ENCODE measurements at places on chromosomes 12 and 14.

- DNase-seq, result no peak
These were observed 7.4 kb downstream of the LACRT start for GRCh38 chr12:54627304-54627703.

DNA sequence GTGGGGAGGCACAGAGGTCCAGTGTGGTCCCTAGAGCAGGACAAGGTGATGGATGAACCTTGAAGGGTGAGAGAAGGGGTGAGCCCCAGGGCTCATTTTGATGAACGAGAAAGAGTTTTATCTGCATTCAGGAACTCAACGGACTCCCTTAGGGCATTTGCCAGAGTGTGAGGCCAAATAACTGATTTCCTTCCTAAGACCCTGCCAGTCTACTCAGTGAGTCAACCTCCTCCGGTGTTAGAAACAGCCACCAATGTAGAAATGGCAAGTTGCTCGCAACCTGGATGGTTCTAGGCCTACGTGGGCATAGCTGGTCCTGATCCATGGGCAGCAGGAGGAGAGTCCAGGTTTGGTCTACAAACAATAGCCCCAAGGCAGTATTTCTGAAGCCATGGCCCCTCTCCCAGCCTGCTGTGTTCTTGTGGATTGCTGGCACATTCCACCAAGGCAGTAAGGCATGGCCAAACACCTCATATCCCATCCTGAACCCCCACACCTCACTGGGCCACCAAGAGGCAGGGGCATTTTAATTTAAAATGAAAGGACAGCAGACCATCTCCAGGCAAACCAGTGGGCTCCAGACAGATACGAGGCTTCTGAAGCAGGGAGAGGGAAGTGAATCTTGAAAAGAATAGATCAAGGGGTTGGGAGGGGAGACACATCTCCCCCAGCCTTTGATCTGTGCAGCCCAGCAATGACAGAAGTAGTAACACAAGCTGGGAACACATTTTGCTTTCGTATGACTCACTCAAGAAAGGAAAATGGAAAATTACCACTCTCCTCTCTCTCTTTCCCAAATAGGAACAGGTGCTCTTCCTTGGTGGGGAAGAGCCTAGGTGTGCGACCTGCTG lies 25.4 kb upstream of the TESC start:
- DNase-seq, result no peak

- no peak for DNase-seq
These were observed 646.2 kb upstream of the FOXG1 start for GRCh38 chr14:28120391-28120790.

DNA sequence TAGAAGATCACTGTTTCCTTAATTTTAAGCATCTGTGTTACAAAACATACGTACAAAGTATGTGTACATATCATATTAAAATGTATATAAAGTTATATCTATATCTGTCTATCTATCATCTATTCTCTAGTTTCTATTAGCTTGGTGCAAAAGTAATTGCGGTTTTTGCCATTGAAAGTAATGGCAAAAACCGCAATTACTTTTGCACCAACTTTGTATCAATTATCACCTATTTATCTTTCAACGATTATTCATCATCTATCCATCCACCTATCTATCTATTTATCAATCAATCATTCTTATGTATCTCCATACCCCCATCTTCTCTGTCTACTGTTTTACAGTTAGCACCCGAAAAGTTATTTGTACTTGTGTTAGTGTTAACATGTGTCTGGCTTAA lies 447.6 kb downstream of the NRXN3 start:
- DNase-seq, result no peak

GRCh38 chr12:130577351-130577750 lies 138.7 kb downstream of the RIMBP2 start:
- no peak for DNase-seq

DNA sequence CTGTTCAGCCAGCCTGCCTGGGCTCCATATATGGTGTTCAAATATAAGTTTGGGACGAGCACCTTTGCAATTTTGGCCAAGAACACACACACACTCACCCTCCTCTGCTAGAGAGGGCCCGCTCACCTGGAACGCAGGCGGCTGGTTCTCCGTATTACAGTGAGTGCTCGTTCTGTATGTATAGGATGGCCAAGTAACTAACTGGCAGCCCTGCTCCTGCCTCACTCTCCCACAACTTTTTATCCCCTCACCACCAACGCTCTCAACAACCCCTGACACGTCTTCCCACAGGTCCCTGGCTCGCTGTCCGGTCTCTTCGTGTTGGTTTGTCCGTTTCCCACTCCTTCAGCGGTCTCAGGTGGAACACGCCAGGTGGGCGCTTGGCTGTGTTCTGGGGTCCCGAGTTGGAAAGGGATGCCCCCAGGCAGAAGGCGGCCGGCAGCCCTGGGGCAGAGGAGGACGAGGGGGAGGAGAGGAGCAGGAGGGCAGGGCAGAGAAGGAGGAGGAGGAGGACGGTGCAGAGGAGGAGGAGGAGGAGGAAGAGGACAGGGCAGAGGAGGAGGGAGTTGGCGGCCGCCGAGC lies 398 bp upstream of the MSRB3 start:
- no peak for DNase-seq

DNA sequence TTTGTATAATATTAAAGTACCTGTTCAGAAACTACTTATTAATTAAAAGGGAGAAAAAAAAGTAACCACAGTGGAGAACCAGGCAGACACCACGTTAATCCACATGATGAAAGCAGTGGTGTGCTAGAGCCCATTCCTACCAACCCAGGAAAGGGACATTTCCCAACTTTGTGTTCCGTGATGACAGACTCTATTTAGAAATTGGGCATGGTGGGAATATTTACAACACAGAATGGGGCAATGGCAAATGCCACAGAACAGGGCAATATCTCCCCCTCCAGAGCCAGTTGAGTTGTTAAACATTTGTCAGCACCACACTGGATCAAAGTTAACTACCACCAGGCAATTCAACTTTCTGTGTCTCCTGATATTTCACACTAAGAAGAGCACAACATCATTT lies 1.2 kb upstream of the HIGD1C start:
- no peak for DNase-seq

DNA sequence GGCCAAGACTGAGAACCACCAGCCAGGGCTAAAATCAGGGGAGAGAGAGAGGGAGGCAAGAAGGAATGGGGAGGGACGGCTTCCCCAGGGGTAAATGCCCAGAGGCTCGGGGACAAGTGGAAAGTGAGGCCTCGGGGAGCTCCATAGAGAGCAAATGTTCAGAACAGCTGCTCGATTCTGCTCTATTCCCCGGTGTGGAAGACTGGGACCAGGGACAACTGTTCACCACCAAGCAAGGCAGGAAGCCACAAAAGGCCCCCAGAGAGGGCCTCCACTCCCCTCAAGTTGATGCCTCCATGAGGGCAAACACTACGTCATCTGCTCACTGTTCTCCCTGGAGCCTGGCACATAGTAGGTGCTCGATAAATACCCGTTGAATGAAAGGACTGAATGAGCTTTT lies 53.5 kb downstream of the IRF2BPL start:
- no peak for DNase-seq

GRCh38 chr12:115752913-115753726 lies 524.4 kb downstream of the MED13L start:
- no peak for DNase-seq
